ENCODE measurements at places on chromosomes 2 and 18.
A peak's percentile ranks its signal among the peaks of the same experiment; 100 is the strongest.

DNA sequence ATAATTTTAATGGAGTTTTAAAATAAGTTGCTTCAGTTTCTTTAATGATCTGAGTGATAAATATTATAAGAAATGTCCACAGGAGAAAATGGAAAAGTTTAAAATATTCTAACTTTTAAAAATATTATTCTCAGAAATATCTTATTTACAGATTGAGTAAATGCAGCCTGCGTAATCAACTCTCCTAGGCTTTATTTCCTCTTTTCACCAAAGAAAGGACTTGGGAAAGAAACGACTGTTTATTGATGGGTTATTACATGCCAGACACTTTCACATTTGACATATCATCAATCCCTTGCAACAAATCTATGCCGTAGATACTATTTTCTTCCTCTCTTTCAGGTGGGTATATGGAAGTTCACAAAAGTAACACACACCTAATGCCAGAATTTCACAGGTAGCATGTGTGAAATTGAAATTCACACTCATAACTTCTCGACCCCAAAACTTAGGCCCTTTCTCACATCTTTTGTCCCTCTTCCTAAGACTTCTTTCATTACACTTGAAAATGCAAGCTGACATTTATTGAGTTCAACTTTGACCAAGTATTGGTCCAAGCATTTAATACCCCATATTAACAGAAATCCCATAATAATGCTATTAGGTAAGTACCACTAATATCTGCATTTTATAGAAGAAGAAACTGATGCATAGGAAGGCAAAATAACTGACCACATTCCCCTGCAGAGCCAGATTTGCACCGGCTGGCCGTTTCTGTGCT lies 49.2 kb downstream of the MYOM1 start:
- DNase-seq = no peak

- DNase-seq = peak; percentile 25
Observed at GRCh38 chr18:2905854-2906703, 59.3 kb downstream of the EMILIN2 start.

DNA sequence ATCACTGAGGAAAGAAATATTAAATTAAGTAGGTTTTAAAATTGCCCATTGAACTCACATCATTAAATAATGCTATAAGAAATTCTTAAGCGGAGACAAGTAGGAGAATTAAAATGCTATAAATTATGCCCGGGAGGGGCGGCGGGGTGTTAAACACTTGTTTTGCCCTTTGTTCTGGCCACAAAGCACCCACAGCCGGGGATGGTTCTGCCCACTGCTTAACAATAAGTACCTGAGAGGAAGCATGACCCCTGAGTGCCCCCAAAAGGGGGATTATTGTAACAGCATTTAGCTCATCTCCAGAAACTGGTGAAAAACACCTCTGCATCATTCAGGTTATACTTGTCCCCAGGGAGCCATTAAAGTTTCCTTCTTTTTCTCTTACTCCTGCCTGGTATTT lies 332.7 kb upstream of the POU3F3 start:
- no peak for DNase-seq

DNA sequence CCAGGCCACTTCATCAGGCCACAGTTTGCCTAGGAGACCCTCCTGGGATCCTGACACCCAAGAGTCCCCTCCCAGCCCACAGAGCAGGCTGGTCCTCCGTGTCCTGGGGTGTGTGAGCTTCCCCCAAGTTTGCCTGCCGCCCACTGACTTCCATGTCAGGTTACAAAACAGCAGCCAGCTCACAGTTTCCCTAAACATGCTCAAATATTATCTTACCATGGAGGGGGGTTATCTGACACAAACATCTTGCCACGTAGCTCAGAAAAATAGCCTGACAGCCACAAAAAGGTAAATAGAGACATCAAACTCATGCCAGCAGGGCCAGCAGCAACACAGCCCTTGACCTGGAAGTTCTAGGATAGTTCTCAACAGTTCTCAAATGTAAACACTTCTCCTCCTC lies 346.5 kb downstream of the TNS1 start:
- DNase-seq = no peak

GRCh38 chr2:158357699-158358098 lies 98.9 kb downstream of the CCDC148 start:
- DNase-seq = no peak

DNA sequence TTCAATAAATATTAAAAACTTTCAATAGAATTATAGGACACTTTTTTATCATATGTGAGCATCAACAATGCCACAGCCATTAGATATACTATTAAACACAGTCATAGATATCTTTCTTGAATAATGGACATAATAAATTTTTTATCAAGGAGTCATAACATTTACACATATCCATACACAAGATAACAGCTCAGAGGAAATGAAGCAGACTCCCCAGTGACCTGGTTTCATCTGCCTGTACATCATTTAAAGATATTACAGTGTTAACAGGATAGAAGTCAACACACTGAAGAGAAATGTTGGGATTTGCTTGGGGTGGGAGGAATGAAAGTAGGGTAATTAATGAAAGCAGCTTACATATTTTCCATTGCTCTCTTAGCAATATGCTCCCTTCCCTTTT lies 5.1 kb downstream of the SCG2 start:
- no peak for DNase-seq

DNA sequence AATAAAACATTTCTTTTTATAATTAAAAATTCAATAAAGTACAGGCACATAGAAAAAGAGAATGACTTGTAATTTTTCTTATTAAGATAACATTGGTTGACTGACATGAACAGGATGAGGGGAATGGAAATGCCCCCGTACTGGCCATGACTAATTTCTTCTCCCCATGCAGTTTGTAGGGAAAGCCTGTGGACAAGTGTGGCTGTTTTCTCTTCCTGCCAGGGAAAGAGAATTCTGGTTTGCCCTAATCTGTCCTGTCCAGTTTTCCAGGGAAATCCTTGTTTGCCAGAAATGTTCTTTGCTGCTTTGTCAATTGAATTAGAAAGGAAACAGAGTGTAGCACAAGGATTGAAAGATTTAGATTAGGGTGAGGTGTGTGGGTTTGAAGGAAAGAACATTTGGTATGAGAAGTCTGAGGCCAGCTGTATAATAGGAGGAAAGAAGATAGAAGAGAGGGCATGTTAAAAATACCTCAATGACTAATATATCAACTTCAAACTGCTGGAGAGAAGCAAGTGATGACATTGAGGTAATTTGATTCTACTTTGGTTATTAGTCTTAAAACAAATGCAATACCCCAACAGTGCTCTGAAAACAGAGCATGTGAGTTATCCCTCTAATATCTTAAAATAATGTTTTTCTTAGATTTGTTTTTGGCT lies 593.9 kb upstream of the ZNF804A start:
- no peak for DNase-seq

DNA sequence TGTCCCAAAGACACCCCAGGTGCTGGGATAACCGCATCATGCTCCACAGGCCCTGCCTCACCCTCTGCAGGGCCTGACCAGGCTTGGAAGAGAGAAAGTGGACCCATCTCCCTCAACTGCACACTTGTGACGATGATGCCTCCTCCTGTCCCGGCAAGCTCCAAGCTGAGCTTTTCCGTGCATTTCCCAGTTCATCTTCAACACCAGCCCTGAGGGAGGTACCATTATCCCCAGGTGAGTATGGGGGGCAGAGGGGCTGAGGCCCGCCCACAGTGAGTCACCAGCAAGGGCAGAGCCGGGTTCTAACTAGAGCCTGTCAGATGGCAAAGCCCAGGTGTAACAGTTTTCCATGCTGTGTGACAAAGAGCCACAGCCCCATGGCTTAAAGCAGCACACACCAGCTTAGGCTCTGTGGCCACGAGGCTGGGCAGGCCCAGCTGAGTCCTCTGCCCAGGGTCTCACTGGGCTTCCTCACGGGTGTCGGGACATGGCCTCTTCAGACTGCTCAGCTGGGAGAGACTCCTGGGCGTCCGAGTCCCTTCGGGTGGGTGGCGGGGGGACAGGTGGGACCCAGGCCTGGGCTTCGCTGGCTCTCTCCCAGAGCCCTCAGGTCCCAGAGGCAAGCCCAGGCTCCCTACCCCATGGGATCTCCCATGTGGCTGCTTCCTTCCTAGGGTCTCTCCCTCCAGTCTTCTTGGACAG lies 108.4 kb upstream of the OTOS start:
- DNase-seq = no peak

- DNase-seq = no peak
Observed at GRCh38 chr2:11832531-11832930, 86.1 kb downstream of the LPIN1 start.

GRCh38 chr18:31100436-31101182 lies 1.6 kb downstream of the DSC2 start:
- DNase-seq = no peak

DNA sequence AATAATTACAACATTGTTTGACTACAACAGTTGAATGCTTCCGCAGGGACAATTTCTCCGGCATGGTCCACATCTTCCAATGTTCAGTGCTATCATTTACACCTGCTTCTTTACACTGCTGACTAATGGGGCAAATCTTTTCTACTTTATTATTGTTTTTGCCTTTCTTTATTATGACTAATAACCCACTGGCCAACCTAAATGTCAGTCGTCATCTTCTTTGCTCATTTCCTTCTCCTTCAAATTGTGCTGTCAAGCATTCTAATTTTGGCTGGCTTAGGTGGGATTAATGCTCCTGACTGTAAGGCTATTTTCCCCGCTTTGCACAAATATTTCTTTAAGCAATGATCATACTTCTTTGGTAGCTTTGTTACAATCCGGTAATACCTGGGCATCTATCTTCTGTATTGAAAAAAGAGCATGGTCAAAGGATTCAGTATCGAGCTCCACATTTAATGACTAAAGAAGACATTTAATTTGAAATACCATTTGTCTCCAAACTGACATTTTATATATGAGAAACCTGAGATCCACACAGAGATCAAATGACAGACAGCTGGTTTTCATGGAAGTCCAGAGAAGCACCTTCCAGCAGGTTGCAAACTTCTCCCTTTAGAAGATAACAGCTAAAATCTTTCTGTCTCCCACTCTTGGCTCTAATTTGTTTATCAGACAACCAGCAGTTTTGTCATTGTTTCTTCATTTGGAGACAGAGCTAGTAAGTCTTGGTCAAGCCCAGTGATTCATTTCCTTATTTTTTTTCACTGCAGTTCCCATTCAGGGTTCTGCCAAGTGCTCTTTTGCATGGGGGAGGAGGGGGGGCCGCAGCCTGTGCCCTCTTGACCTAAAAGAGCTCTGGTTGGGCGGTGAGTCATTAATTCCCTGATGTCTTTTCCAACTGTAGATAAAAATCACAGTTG lies 132.9 kb downstream of the SOCS6 start:
- no peak for DNase-seq

DNA sequence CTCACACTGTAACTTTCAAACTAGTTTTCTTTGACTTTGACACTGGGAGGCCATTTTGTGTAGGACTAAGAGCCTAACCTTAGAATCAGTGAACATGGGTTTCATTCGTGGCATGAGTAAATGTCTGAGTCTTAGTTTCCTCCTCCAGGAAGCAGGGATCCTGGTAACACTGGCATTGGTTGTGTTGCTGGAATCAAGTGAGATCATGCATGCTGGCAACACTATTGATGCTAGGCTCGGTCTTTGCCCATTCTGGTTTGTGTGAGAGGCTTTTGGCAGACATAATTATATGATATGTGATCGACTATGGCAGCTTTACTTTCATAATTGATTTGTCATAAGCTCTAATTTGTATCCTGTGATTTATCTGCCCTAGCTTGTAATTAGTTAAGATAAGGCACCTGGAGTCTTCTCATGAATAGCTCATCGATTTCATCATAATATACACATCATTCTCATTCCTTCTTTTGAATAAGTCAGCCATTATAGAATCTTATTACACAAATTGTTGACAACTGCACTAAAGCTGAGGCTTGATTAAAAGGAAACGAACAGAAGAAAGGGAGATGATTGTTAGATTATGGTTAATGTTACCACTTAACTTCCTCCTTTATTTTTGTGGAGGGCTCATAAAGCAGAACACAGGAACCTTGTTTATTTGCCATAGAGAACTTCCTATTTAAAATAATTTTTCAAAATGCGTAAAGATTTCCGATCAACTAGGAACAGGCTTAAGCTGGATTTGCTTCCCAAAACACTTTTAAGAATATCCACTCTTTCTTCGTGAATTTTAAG lies 12.6 kb downstream of the PPP1R1C start:
- DNase-seq = no peak

- DNase-seq = no peak
Observed at GRCh38 chr2:98458207-98458606, 13.5 kb downstream of the INPP4A start.

- no peak for DNase-seq
Observed at GRCh38 chr18:25349131-25349925, 2.6 kb downstream of the ZNF521 start.

DNA sequence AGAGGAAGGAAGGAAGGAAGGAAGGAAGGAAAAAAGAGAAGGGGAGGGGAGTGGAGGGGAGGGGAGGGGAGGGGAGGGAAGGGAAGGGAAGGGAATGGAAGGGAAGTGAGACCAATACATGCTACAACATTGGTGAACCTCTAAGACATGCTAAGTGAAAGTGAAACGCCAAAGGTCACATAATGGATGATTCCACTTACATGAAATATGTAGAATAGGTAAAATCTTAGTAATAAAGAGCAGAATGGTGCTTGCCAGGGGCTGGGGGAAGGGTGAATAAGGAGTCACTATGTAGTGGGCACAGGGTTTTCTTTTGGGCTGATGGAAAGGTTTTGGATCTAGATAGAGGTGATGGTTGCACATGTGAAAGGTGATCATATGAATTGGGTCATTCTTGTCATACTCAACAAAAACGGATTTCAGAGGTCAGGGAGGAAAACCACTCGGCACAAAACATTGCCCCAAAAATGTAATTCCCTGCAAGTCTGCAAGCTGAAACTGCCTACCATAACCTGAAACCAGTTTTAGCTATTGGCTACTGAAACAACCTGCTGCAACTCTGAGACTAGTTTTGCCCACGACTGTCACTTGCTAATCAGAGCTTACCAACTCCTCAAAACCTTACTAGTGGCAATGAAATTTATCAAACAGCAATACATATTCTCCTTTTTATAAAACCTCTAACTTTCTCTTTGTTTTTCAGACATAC lies 59.2 kb downstream of the CCDC141 start:
- no peak for DNase-seq

DNA sequence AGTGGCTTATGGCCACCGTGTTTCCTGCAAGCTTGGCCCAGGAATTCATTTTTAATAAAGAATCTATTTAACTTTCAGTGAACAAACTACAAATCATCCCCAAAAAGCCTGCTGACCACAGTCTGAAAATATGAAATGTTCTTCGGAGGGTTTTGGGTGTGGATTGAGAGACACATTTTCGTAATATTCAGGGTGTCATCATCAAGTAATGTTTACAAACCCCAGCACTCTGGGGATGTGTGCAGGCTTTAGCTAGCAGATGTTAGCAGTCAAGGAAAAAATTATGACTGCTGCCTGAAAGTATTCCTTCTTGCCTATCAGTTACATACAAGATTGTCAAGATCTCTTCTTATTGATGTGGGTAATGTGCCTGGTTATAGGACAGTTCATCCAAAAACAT lies 143.9 kb upstream of the FN1 start:
- DNase-seq = no peak

Measured in stimulated activated CD4-positive, alpha-beta T cell treated with anti-CD3 and anti-CD28 coated beads, Interleukin-15, amount 100 ng/mL, for 1 hour (primary cell).